ENCODE measurements at places on chromosomes 3 and 15.

- DNase-seq, result no peak
Observed at GRCh38 chr3:41652931-41653330, 309.0 kb downstream of the ULK4 start.

DNA sequence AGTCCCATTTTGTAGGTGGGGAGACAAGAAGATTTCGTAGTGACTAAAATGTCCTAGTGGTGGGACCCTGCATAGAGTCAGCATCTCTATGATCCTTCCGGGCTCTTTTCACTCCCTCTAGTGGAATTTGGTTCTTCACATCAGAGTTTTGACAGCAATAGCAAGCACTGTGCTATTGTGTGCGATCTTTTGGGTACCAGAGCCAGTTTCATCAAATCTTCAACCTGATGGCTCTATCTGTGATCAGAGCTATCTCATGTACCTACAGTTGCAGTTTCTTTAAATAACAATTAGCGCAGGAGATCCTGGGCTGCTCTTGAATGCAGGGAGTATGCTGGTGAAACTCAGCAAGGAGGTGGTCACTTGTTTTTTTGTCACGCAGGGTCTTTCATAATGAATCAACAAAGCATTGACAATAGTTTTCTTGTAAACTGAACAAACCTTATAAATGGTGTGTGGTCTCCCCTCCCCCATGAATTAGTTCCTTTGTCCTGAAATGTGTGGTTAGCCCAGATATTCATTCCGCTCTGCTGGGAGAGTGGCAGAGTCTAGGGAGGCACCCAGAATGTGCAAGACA, 257.2 kb upstream of the SOX2 start:
- DNase-seq, result no peak

DNA sequence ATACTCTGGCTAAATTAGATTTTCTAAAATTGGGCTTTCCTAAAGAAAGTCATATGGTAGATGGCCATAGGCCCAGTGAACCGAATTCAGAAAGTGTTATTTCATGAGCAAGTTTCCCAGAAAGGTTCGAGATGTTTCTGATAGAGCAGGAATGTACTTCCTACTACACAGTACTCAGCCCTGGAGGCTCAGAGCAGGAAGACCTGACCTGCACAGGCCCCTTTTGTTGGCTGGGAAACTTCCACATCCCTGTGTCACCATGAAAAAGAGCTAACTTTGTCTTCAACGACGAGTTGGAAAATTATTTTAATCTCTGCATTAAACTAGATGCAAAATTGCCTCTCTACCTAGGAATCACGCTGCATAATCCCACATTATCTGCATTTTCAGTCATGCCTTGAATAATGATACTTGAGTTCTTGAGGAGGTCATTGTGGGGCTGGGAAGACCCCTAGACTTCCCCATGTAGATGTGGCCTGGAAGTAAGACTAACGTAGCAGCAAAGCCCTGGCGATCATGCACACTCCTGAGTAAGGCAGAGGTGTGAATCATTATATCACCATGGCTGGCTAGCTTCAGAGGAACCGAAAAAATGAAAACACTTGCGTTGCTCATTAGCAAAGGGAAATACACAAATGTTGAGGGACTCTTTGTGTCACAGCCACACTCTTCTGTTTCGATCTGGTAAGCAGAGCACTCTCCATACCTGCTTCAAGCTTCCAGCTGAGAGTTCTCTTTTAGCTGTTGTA, 47.1 kb downstream of the CMTM7 start:
- DNase-seq, result no peak

DNA sequence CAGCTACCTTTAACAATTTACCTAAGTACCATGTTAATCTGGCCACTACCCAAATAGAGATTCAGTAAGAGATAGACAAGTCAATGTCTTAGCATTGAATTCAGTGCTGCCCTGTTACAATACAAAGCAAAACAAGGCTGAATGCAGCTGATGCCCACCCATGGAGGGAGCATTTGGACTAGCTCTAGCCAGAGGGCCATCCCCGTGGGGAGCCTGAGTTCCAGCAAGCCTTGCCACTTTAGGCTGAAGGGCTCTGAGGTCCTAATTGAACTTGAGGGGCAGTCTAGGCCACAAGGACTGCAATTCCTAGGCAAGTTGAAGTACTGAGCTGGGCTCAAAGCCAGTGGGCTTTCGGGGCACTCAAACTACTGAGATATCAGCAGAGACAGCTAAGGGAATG, 265.9 kb downstream of the EFHB start:
- DNase-seq, result no peak

DNA sequence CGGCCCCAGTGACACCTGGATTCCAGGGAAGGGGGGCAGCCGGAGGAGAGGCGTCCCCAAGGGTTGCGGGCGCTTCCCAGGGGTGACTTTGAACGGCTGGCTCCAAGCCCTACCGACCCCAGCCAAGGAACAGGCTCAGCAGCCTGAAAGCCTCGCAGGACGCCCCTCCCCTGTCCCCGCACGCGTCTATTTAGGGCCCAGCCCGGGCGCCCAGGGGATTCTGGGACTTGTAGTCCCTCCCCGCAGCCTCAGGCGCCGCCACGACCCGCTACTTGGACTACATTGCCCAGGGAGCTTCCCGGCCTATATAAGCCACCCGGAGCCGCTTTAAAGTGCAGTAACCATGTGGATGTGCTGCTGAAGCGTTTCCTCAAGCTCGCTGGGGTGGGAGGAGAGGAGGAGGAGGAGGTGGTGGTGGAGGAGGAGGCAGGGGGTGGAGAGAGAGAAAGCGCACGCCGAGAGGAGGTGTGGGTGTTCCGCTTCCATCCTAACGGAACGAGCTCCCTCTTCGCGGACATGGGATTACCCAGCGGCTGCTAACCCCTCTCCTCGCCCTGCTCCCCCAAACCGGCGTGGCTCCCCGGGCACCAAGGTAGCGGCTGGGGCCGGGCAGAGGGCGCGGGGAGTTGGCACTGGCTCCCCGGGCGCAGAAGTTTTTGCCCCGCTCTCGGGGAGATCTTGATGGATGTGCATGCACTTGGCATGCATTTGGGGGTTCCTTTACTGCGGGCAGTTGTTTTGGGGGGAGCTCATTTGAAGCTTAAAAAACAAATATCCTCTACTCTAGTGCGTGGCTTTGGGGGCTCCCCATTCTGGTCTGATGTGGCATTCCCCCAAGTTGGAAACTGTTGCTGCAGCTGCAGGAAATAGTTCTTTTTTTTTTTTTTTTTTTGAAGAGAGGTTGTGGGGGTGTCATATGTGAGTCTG, at the start of gene ITPR1:
TSS of gene ITPR1 (plus strand) at position 335 of the 927 bp plus-strand sequence. CDS start 23,144 bp downstream, outside the sequence.
- peak; percentile 92 for DNase-seq

All from stimulated activated CD8-positive, alpha-beta memory T cell treated with anti-CD3 and anti-CD28 coated beads, Interleukin-7, amount 100 ng/mL, for 1 hour (primary cell).